COR-L47 (cell line): ENCODE measurements at places on chromosomes 11 and 22.
A peak's percentile ranks its signal among the peaks of the same experiment; 100 is the strongest.

DNA sequence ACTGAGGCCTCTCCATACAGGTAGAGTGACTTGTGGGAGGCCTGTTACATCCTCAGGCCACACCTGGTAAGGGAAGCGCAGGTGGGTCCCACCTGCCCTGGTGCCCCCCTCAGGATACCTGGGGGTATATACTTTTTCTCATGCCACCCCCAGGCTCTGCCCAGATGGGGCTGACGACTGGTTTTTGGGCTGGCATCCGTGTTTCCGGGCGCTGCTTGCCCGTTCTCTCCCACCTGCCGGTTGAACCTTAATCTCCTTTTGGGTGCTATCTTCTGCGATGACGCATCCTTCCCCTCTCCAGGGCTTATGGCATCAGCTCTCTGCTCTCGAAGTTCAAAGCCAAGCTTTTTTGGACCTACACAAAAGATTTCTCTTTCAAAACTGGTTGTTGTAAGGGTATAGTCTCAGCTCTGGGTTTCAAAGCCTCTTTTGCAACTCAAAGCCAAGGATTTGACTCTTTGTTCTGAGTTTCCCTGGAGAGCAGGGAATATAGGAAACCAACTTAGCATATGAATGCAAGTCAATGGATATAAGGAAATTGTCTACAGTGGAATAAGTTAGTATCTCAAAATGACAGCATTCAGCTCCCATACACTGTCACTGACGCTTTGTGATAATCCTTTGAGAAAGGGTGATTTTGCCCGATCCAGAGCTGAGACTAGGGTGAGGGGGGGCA is 8.6 kb upstream of the LRRC10B start:
- no peak for DNase-seq

DNA sequence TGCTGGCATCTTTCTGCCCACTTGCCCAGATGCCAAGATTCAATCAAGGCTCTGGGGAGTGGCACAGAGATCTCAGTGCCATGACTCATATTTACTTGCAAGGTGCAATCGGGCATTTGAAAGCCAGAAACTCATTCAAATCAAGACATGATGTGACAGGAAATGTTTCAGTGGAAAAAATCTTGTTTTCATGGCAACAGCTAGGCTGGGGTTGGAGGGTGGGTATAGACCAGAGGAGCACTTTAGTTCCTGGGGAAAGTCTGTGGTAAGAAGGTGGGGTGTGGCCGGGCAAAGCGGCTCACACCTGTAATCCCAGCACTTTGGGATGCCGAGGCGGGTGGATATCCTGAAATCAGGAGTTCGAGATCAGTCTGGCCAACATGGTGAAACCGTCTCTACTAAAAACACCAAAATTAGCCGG is 1.2 kb downstream of the MAJIN start:
- no peak for DNase-seq

DNA sequence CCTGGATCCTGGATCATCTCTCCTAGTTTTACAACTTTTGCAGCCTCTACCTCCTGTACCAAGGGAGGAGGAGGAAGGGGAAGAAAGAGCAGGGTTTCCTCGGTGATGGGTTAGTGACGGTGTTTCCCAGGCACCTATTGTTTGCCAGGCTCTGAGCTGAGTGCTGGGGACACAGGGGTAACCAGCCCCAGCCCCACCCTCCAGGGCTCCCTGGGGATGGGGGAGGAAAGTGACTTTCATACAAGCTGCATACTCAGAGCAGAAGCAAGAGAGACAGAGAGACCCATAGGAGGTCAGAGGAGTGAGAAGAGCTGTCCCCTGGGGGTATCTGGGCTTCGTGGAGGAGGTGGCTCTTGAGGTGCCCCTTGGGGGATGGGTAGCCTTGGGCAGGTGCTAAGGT is 89.4 kb upstream of the THY1 start:
- DNase-seq, result no peak

DNA sequence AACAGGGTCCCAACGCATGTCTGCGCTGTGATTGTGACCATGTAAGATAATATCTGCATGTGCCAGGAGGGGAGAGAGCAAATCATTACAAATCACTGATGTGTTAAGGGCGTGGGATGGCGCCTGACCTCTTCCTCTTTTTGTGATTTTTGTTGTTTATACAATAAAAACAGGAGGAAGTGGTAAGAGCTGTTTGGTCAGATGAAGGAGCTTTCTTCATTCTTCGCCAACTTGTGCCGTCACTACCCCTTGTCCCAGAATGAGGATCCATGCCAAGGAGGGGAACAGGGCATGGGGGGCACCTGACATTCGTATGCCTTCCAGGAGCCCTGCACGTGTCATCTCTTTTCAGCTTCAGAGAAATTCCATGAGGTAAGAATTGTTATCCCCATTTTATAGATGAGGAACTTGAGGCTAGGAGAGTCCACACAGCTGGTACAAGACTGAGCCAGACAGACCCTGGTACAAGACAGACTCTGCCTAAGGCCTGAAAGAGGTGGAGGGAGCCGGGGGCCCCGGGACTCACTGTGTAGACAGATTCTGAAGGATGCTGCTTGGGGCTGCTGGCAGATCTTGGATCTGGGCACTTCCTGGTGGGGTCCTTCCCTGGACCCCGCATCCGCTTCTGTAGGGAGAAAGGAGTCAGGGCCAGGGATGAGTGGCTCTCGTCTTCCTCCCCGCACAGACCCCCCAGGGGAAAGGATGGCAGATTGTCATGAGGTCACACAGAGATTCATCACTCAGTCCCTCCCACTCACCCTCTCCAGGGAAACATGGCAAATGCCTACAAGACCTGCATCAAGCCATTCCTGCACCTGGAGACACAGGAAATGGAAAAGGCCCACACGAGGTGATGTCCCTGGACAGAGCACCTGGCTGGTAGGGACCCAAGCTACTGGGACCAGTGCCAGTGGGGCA is 34.6 kb downstream of the NFAM1 start:
- no peak for DNase-seq

GRCh38 chr11:128772814-128773213 is 78.9 kb downstream of the FLI1 start:
- peak; percentile 66 for DNase-seq

GRCh38 chr11:8323161-8323935 is 59.7 kb upstream of the LMO1 start:
- no peak for DNase-seq

- no peak for DNase-seq
Measured at GRCh38 chr11:59943997-59944714, 5.9 kb downstream of the OOSP1 start.

GRCh38 chr11:63595296-63595695 is 18.9 kb downstream of the PLAAT3 start:
- DNase-seq, result no peak

GRCh38 chr11:34208266-34209135 is 103.1 kb downstream of the NAT10 start:
- DNase-seq, result no peak

- no peak for DNase-seq
Measured at GRCh38 chr11:67055812-67056211, 835 bp upstream of the RHOD start.

GRCh38 chr11:69051381-69052342 is 2.9 kb downstream of the TPCN2 start:
- DNase-seq, result no peak

DNA sequence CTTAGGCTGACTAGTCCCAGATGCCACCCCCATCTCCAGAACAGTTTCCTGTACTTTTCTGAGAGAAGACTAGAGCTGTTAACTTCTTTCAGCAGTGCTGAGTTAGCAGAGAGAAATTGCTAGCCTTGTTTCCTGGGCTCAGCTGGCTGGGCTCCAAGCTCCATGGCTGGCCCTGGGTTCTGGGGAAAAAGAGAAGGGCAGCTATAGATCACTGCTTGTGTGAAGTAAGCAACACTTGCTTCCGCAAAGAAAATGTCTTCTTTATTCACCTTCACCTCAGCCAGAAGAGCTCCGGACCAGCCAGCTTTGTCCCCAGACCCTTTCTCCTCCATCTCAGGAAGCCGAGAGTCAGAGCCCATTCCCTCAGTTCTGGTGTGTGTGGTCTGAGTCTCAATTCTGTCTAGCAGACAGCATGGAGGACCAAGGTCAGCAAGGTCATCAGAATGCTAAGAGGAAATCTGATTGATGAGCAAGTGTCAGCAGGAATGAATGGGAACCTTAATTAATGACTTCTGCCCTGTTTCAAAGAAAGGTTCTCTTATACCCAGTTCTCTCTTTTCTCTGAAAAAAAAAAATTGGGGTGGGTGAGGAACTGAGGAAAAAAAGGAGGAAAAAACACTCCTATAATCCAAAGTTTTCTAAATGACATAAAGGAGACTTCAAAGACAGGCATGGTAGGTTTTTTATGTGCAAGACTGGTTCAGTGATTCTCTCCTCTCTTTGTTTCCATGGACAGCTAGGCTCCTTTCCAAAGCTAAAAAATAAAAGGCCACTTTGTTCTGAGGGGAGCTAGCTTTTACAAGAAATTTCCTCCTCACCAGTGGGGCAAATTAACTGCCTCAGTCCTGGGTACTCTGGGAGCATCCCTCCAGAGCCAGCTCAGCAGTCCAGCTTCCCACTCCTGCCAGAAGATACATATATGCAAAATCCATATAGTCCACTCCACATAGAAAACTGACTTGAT is 63.6 kb upstream of the FAM181B start:
- DNase-seq, result no peak

DNA sequence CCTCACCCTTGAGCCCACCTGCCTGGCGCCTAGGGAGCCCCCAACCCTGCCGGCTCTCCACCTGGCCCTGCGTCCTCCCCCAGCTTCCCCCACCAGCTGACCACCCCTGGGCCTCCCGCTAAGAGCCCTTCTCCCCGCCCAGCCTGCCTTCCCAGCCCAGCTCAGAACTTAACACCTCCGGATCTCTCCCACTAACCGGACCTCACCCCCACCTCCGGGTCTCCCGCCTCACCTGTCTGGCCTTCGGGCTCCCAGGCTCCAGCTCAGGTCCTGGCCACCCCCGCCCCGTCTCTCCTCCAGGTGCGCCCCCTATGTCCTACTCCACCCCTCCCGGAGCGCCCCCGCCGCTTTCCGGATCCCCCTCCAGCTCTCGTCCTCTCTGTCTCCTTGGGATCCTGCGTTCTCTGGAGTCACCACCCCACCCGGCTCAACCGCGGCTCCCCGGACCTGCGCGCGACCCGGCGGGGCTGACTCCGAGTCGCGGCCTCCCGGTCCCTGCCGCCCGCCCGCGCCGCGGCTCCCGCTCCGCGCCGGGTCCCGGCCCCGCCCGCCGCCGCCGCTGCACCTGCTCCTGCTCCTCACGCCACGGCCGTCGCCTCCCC is at the start of gene KCNJ11:
TSS of gene KCNJ11 (minus strand) at position 51 of the 602 bp plus-strand sequence. CDS start 568 bp downstream, outside the sequence.
- DNase-seq, result no peak

DNA sequence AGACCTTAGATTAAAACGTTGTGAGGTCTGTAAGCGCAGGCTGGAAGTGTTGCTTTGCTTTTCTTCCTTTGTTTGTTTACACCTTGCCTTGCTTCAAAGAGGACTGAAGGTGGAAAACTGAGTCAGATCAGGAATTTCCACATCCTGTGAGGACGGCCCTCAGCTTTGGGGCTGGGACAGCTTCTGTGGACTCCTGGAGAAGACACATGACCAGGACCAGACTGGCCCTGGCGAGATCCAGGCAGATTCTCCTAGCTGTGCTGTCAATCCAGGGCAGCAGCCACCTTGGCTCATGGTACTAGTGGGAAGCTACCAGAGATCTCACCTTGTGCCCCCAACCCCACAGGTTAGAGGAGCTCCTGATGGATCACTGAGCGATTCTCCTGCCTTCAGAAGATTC is 1461.9 kb downstream of the TBC1D22A start:
- DNase-seq, result no peak

- peak; percentile 71 for DNase-seq
Measured at GRCh38 chr22:43385770-43386641, 25.8 kb upstream of the MPPED1 start.

GRCh38 chr11:108669286-108669685 is 4.4 kb downstream of the DDX10 start:
- no peak for DNase-seq

GRCh38 chr22:48192920-48193319 is 1430.5 kb downstream of the TBC1D22A start:
- no peak for DNase-seq

GRCh38 chr11:125890447-125891100 is 3.1 kb downstream of the HYLS1 start:
- no peak for DNase-seq

- no peak for DNase-seq
Measured at GRCh38 chr22:37157516-37158285, 8.0 kb upstream of the IL2RB start.

DNA sequence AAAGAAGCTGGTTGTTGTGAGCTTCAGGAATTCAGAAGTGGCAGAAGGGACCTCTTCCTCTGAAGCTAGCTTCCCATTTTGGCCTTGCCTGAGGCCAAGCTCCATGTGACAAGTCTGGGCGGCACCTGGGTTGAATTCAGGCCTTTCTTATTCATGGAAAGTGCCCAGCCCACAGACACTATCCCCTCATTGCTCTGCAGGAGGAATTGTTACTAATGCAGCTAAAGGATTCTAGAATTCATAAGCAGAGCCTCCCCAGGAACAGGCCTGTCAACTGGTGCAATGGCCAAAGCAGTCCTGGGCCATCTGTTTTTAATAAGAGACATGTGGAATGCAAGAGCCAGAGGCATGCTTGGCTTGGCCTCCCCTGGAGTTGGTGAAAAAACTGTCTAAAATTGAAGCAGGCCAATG is 71.4 kb downstream of the SLC1A2 start:
- no peak for DNase-seq

GRCh38 chr11:110028921-110029320 is 64.3 kb upstream of the ZC3H12C start:
- no peak for DNase-seq

GRCh38 chr11:21321072-21321471 is 651.7 kb downstream of the NELL1 start:
- DNase-seq, result no peak

- no peak for DNase-seq
Measured at GRCh38 chr11:122204206-122204605, 88.2 kb upstream of the BLID start.

DNA sequence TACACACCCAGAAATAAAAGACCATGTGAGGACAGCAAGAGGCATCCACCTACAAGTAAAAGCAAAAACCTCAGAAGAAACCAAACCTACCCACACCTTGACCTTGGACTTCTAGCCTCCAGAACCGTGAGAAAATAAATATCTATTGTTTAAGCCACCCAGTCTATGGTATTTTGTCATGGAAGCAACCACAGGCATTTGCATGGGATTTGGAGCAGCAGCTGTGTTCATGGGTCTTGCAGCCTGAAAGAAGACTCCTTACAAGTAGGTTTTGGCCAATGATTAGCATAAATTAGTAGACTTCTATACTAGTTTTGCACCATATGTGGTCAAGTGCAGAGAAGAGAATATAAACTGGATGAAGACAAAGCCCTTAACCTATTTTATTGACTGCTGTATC is 27.9 kb downstream of the FSHB start:
- no peak for DNase-seq

- DNase-seq, result no peak
Measured at GRCh38 chr11:66651016-66651415, 12.5 kb downstream of the RBM4 start.

DNA sequence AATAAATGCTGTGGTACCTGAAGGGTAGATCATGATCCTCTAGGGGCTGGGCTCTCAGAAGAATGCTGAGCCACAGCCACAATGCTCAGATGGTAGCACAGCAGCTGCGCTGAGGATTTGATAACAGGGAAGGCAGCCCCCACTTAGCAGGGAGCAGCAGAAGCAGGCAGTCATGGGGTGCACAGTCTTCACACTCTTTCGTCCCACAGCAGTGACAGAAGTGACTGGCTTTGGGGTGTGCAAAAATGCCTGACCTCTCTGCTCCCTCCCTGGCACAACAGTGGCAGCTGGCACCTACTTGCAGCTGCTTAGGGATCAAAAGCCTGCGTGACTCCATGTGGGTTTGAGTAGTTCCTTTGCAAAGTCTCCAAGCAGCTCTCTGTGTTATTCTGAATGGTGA is 1349.8 kb upstream of the RAG2 start:
- DNase-seq, result no peak
